Chondrocyte (in vitro differentiated cells): ENCODE measurements at places on chromosomes 13 and 19. TPM values are rescaled to one million over a fixed set of nuclear protein-coding genes. Genes with fewer than 3 reads are reported as not detected.

GRCh38 chr19:46944123-46944748 is 75.4 kb upstream of the NPAS1 start:
- no peak for DNase-seq

DNA sequence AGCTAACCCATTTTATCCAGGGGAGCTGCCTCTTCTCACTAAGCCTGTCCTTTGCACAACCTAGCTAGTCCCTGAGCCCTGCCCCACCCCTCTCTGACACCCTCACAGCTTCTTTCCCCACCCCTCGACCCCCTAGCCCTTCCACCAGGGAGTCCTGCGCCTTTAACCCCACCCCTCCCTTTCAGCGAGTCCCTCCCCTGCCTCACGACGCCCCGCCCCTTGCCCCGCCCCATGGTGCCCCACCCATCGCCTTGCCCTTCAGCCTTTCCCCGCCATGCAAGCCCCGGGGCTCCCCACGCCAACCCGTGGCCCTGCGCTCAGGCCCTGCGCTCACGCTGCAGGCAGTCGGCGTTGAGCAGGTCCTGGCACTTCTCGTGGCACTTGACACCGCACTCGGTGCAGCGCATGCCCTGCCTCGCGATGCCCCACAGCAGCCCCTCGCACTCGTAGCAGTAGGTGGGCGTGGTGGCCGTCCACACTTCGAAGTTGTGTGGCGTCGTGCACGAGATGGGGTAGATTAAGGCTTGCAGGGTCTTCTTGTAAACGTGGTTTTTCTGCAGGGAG is 40.0 kb downstream of the UNC13A start:
- DNase-seq = peak; percentile 92

- no peak for DNase-seq
Measured at GRCh38 chr19:43594710-43595604, 977 bp downstream of the IRGQ start.

GRCh38 chr13:90120026-90120425 is 1227.5 kb upstream of the MIR17HG start:
- no peak for DNase-seq

DNA sequence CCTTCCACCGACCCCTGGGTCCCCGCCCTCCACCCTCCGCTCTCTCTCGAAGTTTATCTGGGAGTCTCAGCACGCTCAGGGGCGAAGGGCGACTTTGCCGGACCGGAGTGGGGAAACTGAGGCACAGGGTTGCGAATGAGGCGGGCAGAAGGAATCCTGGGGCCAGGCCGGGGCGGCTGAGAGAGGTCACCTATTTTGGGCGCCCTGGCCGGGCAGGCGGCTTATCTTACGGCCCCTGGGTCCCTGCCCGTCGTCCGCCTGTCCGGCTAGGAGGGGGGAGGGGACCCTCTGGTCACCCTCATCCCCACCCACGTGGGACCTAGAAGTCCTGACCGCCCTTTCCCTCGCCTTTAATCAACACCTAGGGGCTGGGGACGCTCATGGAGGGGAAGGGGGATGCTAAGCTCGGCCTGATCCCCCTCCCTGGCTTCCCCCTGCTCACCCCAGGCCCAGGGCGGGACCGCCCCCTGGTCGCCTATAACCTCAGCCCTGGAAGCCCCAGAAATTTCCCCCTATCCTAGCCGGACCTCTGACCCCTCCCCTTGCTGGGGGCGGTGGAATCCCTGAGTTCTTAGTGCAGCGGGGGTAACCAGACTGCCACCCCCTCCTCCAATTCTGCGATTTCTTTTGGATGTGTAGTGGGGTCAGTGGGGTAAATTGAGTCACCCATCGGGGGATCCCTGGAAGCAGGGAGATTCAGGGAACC is 556 bp downstream of the TRIP10 start:
- DNase-seq = no peak

GRCh38 chr13:27988520-27988919 is at the start of gene URAD:
URAD (minus strand) TSS chr13:27988693; CDS start chr13:27988637, 56 bp downstream.
- DNase-seq = no peak

DNA sequence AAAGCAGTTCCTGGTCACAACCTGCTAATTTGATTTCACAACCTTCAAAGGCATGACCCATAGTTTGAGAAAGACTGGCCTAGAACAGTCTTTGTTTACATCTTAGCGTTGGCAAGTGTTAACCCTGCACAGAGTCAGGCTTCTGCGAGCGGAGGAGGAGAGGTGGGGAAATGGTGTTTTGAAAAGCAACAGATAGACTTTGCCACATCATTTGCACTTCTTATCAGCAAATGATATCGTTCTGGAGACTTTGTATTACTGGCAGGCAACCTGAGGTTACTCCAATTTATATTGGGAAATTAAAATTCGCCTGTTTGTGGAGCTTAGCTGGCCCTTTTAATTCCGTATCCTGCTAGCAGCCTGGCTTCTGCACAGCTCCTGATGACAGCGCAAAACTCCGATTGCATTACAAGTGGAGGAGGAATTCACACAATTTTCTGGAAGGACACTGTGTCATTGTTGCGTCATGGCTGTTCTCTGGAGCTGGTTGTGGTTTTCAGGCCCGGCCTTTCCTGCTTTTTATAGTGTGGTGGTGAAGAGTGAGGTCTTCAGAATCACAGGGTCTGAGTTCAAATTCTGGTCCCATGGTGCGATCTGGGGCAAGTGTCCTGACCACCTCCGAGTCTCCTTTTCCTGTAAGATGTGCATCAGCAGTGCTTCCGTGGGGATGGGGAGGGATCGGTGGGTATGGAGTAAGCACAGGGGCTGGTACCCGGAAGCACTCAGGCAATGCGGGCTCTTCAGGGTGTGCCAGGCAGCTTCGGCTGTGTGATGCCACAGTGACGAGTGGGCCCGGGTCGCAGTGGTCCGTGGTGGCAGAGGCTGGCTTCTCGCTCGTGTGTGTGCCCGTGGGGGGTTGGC is 49.1 kb upstream of the EHD2 start:
- peak; percentile 82 for DNase-seq

- DNase-seq = no peak
Measured at GRCh38 chr13:101262306-101262705, 154.0 kb downstream of the NALCN start.

DNA sequence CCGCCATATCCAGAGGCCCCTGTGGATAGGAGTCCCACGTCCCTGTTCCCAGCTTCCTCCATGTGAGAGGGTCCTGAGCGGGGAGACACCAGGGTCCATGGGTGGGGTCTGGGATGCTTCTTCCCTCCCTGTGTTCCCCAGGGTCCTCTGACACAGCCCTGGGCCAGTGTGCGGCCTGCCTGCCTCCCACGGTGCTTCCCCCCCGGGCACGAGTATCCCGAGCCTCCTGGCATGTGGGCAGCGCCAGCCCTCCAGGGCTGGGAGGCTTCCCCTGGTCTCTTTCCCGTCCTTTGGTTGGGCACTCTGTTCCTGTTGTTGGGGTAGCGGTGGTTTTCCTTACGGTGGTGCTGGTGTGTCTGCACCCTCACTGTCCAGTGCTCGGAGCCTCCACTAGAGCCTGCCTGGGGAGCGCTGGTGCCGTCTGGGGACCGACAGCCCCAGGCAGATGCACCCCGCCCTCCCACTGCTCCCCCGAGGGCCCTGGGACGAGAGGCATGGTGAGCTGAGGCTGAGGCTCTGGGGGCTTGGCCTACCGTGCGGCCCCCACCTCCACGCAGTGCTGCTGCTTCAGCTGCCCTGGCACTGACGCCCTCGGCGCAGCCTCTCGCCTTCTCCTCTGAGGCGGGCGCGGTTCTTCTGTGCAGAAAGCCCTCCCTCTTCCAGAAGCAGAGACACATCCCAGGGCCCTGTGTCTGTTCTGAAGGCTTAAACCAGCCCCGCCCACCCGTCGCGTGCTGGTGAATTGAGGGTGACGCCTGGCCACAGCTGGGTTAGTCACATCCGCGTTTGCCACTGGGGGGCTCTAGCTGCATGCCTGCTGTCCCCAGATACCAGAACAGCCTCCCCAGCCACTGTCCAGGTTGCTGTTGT is 27.9 kb downstream of the PLEKHJ1 start:
- DNase-seq = no peak

The CNFN gene
- 0.89 TPM in 1 of 3 replicates, not detected in the others for total RNA-seq
